T-helper 9 cell (primary cell): ENCODE measurements at places on chromosomes 7 and 10.

DNA sequence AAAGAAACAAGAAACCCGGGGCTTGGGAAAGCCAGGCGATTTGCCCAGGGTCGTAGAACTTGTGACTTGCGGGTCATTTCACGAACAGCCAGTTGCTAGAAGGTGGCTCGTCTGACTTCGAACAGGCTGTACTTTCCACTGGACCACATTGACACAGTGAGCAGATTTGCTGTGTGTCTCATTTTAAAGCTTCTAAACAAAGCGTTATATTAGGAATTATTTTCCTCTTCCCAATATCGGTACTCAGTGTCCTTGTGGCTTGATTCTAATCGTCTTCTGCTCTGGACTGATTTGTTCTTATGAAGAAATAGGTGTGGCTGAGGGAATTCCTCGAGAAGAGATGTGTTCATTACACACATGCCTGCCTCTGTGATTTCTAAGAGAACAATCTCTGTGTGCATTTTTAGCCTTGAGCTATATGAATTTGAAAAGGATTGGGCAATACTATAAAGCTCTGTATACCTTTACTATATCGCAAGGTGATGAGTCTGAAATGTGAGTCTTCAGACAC lies 150.0 kb upstream of the PRR15 start:
- DNase-seq, result no peak

- no peak for DNase-seq
Observed at GRCh38 chr10:111203615-111204014, 126.8 kb downstream of the ADRA2A start.

DNA sequence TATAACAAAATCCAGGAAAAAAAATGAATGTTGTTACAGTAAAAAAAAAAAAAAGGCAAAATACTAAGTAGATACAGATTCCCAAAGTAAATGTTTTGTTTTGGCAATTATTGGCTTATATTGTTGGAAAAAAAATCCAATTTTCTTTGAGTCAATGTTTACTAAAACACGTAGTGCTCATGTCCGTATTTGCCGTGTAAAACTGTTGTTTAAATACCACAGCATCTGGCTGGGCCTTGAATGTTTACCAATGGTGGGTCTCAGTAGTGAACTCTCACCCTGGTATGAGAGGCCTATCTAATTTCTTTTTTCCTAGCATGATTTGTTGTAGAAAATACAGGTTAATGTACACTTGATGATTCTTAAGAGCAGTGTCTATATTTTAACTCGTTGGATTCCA lies 41.4 kb upstream of the SLC26A5 start:
- DNase-seq, result no peak

DNA sequence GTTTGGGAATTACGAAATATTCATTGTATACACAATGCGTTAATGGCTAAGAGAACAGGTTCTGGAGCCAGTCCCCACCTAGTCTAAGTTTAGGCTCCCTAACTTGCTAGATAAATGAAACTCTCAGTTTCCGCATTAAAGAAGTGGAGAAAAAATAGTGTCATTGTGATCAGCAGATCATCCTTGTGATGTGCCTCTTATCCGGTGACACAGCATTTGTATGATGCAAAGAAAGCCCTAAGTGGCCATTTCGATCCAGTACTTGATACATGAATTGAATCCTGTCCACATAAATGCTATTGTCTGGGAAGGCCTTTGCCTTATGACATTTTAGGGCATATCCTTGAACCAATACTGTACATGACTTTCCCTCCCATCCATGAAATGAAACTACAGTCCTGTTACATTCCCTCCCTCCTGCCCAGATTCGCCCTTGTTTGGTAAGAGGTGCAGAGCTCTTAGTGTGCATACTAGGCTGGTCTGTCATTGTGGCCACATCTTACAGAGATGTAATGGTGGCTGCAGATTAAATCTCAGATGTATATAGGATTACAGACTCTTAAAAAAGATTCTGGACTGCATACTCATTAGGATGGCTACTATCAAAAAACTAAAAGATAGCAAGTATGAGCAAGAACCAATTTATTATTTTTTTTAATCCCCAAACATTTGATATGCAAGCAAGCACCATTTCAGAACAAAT lies 80.9 kb downstream of the LRRC4 start:
- no peak for DNase-seq

DNA sequence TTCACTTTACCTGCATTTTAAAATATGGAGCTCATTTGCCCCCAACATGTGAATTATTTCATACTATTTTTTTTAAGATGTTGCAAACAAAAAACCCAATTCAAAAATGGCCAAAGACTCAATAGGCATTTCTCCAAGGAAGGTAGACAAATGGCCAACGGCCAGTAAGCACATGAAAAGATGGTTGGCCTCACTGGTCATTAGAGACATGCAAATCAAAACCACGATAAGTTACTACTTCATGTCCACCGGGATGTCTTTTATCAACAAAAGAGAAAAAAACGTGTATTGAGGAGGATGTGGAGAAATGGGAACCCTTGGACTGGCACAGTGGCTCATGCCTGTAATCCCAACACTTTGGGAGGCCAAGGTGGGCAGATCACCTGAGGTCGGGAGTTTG lies 3.4 kb upstream of the CTBP2 start:
- no peak for DNase-seq

DNA sequence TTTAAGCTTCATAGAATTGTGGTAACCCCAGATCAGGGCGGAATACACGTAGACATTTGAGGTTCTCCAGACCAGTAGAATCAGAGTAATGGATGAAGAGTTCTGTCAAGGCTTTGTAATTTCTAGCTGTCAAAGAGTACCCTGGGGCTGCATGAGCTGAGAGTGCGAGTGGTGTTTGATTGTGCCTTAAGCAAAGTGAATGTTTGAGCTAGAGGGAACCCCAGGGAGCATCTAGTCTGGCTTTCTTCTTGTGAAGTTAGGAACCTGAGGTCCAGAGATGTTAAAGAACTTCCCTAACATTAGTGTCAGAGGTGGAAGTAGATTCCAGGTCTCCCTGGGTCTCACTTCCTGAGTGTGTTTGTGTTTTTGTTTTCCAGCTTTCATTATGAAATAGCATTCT lies 212.3 kb upstream of the FZD1 start:
- DNase-seq, result no peak

- no peak for DNase-seq
Observed at GRCh38 chr7:103699032-103699431, 253.0 kb upstream of the SLC26A5 start.

DNA sequence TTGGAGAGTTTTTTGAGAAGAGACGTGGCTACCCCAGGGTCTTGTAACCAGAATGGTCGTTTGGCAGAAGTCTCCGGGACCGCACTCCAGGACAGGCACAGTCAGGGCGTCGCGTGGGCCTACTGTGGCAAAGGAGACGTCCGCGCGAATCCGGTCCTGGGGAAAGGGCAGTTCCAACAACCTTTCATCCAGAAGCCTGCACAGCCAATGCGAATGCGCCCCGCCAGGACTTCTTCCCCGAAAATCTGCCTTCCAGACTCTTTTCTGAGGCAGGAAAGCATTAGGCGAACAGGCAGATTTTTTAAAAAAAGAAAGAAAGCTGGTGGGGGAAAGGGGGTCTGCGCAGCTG lies 2.0 kb downstream of the HPSE2 start:
- DNase-seq, result no peak

DNA sequence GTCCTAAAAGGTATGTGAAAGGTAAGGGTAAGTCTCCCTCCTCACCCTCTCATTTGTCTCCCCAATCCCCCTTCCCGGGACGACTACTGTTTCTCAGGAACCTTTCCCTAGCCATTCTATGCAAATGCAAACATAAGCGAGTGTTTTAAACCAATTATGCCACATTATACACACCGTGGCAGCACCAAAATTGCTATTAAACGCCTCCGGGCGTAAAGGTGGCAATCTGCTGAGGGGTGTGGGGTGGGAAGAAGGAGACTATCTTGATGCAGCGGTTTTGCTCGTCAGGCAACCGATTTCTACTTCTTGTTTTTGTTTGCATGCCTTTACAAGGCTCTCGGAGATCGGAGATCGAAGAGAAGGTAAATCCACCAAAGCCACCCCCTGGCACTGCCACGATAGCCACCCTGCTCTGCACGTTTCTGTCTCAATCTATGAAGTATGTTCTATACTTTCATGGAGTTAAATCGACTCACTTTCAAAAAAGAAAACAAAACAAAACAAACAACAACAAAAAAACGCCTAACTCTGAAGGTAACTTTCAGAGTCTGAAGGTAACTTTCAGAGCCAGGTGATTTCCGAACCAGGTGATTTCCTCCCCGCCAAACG lies 46.0 kb upstream of the CDK1 start:
- peak; percentile 13 for DNase-seq

DNA sequence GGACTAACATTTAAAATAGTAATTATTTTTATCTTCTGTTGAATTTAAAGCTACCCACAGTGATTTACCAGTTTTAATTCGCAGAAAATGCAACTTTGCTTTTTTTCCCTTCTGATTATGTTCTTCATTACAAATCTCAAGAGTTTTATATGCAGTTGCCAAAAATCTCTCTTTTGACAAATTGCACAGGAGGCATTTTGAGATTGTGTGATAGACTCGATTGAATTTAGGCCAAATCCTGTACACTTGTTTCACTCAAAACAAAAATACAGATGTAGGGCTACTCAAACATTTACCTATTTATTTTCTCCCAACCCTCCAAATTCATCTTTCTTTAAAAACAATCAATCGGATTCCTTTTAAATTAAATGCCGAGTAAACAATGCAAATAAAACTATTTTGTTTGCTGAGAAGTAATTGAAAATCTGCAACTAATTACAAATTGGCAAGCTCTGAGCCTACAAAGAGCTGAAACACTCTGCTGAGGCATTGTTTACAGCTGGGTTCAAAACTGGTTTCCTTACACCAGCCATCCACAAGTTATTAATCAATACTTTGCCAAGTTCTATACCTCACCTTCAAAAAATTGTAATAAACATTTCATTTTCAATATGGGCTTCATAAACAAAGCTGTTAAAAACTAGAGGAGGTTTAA lies 214.9 kb upstream of the TCF7L2 start:
- DNase-seq, result no peak

DNA sequence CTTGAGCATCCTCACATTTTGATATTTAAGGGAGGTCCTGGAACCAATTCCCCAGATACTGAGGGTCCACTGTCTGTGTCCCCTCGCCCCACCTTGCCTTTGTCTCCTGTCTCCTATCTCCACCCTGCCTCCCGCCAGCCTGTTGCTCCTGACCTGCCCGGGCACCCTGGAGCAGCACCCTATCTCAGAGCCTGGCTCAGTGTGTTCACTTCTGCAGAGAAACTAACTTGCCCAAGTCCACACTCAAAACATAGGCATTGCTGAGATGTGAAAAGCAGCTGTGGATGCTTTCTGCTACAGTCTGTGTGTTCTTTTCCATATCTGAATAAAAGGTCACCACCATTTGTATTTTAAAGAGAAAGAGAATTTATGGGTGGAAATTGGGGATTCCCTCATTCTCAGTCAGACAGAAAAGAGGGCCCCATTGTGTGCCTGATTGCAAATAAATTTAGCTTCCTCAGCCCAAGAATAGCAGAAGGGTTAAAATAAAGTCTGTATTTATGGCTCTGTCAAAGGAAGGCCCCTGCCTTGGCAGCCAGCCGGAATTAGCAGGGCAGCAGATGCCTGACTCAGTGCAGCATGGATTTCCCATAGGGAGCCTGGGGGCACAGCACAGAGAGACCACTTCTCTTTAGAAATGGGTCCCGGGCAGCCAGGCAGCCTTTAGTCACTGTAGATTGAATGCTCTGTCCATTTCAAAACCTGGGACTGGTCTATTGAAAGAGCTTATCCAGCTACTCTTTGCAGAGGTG lies 161.3 kb downstream of the EGFR start:
- no peak for DNase-seq
